NCI-H1105 treated with DMSO at 0.1 percent for 48 hours (cell line): ENCODE measurements at places on chromosomes 6 and 20.

DNA sequence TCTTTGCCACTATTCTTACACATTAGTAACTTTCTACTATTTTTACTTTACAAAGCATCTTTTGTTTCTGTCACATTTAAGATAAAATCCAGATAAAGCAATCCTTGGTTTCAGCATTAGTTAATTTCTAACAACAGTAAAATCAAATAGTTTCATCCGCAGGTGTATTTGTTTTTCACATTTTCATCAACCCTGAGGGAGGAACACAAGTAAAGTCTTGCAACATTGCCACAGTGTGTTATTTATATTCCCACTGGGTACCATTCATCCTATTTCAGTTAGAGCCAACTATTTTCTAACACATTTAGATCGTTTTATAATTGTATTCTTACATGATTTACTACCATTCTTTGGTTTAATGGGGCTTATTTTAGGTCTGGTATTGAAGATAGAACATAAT is 908.7 kb upstream of the CITED2 start:
- no peak for DNase-seq

GRCh38 chr20:35467339-35468224 is 12.2 kb downstream of the CEP250 start:
- DNase-seq: no peak

DNA sequence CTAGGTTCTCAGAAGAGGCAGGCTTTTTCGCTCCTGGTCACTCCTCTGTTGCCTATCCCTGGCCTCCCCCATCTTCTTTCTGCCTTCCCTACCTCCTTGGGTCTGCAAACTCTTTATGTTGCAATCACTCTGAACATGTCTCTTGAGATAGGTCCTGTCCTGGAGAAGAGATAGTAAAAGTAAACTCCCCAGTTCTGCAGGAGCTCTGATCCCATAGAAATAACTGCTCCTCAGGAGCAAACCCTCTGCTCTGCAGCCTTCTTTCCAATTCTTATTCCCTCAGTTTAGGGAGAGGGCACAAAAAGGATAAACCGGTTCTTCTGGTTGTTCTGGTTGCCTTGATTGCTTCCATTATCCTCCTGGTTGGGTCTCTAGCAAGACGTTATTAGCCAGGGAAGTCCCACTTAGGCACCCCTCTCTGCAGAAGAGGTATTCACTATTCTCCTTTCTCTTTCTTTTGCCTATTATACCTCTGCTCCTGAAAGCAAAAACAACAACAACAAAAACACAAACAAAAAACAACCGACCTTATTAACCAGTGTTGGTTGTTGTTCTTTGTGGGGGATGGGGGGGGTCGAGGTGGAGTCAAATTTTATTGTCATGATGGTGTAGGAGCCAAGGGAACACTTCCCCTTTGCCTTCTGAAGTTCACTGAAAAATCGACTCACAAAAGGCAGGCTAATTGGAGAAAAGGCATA is 973 bp downstream of the TRIM38 start:
- DNase-seq: peak; percentile 42

- no peak for DNase-seq
Measured at GRCh38 chr6:17703256-17703694, 3.5 kb downstream of the NUP153 start.

DNA sequence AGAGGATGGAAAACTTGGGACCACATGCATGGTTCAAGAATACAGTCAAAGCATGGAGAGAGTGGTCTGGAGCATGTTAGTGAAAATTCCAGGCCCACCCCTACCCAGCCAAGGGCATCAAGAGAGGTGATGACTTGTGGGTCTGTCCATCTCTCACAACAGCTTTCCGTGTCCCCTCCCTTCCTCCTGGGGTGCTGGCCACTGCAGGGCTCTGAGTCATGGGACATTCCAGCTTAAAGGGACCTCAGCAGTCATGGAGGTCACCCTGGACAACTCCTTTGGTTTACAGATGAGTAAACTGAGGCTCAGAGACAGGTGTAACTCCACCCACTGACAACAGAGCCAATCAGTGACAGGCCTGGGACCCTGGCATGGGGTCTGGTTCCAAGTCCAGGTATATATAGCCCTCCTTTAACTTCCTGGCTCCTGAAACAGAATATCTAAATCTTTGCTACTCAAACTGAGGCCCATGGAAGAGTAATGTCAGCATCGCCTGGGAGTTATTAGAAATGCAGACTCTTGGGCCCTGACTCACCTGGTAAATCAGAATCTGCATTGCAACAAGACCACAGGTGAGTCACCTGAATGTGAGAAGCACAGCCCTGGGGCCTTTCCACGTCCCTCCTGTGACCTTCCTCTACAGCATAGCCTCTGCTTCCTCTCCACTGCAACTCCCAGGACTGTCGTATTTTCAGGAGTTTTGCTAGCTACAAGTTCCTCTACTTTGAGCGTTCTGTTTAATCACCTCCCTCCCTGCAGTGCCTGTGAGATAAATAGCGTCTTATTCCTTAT is 170.2 kb downstream of the ZDHHC14 start:
- no peak for DNase-seq

DNA sequence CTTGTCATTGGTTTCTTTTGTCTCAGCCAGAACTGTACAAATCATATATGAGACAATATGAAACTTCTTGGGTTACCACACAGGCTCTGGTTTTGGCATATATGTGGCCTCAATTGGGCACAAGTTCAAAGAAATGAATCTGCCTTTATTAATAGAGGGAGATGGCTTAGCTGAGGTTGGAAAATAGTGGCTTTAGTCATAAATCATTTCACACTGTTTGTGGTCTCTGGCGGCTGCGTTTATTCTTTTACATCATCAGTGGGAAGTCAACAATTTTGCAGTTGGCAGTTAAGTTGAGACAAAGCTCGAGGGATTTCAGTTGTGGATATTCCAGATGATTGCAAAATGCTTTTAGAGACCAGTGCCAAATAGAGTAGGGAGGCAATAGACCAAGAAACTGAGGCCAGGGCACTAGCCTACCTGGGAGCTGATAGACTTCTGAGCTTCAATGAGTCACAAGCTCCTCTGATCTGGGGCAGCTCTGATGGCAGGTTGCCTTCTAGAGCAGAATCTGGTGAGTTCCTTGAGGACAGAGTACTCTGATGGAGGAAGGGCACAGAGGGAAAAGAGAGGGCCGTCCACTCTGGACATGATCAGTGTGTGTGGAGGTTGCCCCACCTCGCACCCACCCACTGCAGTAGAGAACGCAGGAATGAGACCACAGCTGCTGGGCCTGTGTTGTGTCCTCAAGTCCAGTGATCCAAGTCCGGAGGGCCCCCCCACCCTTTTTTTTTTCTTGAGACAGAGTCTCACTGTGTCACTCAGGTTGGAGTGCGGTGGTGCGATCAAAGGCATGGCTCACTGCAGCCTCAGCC is 73.5 kb downstream of the ARMC2 start:
- no peak for DNase-seq

- DNase-seq: no peak
Measured at GRCh38 chr6:150967381-150967780, 101.9 kb downstream of the MTHFD1L start.

DNA sequence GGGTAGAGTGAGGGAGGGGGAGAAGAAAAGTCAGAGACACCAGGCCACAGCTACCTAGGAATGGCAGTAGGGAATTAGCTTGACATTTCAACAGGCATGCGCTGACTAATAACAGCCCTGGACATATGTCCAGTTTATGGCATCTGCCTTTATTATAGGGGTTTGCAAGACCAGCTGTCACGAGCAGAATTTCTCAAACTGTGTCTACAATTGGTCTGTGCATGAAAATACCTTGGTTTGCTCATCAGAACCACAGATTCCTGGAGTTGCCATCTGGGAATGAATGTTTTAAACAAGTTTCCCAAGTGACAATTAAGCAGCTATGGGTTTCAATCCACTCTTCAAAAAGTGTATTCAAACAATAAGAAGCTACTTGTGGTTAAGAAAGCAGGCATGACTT is 110.3 kb upstream of the ENPP5 start:
- no peak for DNase-seq

GRCh38 chr6:5213836-5214235 is 46.9 kb downstream of the LYRM4 start:
- no peak for DNase-seq

GRCh38 chr20:58921564-58921963 is 59.5 kb upstream of the NELFCD start:
- peak; percentile 93 for DNase-seq

DNA sequence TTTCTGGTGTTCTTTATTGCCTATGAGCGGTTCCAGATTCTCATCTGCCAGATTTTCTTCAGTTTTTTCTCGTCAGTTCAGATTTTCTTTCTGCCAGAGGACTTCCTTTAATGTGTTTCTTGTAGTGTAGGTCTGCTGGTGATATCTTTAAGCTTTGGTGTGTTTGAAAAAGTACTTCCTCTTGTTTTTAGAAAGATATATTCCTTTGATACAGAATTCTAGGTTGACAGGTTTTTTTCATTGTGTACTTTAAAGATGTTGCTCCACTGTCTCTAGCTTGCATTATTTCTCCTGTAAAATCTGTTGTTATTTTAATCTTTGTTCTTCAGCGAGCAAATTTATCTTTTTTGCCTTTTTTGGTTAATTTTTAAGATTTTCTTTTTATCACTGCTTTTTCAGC is 36.9 kb downstream of the ASXL1 start:
- no peak for DNase-seq

DNA sequence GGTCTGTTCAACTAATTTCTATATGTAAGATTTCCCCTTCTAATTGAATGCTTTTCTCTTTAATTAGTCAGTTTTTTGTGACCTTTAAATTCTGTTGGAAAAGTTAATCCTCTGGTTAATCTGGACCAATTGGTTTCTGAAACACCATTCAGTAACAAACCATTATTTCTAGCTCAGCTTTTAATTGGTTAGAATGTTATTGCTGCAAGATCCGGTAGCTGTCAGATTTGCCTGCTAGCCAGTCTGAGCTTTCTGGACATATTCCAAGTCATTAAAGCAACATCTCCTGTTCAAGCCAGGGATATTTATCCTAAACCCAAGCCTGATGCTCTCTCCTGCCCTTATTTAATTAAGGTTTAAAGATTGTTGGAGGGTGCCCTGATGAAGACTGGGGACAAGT is 55.1 kb upstream of the FBXL4 start:
- DNase-seq: peak; percentile 82

GRCh38 chr20:2163757-2164156 is 62.1 kb downstream of the STK35 start:
- DNase-seq: no peak

DNA sequence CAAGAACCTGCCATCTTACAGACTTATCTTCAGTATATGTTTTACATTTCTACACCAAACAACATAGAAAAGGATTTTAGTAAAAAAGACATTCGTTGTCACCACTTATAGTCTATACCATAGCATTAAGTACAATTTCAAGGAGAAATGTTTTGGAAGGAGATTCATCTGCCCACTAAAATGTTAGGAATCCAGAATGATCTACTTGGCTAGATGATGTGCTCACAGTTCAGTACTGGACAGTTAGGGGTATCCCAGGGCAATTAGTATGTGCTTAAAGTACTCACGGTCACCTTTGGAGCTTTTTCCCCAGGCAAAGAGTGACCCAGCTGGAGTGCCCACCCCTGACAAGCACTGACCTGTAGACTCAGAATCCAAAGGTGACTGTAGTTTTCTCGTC is 222.9 kb downstream of the SLC24A3 start:
- no peak for DNase-seq

DNA sequence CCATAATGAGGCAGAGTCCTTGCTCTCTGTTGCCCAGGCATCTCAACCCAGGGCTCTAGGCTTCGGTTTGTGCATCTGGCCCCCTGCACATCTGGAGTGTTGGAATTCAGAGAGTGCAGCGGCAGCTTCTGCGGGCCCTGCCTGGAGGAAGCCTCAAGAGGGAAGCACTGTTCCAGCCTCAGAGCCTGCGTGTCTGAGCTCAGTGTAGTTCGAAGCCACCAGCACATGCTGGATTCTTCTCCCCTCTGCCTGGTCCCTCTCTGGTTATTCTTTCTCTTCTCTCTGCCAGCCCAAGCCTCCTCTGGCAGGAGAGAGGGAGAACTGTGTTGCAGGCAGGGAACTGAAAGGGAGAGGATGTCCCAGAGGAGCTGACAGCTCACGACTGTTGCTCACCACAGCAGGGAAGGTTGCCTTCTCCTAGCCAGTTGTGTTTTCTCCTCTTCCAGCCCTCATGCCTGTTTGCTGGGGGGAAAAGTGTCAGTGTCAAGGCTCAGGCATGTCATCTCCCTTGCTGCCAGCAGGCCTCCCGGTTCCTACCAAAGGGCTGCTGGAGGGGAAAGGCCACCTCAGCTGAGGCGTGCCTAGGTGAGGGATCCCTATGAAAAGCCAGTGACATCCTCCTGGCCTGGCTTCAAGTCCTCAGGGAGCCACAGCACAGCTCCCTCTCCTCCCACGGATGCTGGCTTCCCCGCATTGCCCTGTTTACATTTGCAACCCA is 126.0 kb upstream of the LRFN2 start:
- DNase-seq: no peak

DNA sequence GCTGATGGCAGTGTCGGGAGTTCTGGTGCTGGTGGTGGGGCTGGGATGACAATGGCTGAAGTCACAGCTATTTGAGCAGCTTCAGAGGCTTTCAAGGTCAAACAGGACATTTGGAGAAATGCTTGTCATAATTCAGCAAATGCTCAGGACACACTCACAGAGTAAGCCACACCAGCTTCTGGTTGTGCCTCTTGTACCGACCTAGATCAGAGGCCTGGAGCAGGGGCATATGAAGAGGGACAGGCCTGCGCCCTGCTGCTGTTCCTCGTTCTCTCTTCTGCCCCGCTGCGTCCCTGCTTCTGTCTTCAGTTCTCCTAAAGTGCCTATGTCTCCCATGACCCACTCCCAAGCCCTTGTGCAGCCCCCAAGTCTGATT is 893 bp upstream of the PGC start:
- DNase-seq: no peak

DNA sequence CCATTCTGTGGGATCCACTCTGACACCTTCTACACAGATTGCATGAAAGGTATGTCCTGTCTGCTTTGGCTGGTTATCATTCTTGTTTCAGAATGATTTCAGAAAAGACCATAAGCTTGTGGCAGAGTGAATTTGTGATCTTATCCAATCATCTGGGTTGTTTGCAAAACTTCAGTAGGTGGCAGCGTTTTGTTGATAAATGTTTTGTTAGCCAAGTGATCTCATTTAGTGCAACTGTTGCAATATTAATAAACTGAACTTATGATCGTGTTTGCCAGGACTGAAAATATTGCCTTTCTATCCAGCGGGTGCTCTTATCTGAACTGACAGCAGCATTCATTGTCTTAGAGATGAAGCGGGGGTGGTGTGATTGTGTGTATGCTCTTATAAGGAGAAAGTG is 613.2 kb upstream of the NOX3 start:
- DNase-seq: peak; percentile 68

GRCh38 chr20:51326201-51326819 is 216.2 kb downstream of the NFATC2 start:
- no peak for DNase-seq

GRCh38 chr6:111585974-111586315 is 19.7 kb downstream of the TRAF3IP2 start:
- DNase-seq: no peak

DNA sequence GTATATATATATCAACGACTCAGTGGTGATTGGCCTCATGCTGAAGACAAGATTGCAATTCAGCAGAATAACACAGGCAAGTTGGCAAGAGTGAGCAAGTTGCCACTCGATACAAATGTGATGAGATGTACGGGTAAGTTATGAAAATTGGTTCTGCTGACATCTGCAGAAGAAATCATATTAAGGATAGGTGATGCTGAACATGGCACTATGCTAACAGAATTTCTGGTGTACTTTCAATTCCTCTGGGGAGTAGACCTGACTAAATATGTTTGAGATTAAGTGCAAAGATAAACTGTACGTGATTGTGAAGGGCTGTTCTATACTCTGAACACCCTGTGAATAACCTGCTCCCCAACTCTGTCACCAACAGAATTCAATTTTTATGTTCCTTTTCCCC is 758.2 kb downstream of the TBC1D32 start:
- DNase-seq: no peak

- no peak for DNase-seq
Measured at GRCh38 chr6:86775893-86776292, 161.4 kb upstream of the HTR1E start.
